ENCODE measurements at places on chromosomes 7 and 10.

DNA sequence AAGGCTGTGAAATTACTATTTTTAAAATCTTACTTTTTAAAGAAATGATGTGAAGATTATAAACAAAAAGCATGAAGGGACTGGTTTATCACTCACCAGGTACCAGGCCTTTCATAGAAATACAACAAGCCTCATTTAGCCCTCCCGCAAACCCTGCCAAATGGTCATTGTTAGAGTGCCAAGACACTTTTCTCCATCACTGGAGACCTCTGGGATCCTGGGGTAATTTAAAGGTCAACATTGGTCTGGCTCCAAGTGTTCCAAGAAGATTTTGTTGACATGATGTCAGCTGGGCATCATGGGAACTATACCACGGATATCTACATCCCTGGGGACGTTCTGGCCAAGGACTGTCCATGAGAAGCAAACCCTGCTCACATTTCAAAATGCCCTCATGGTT is 138.0 kb upstream of the FRMD4A start:
- no peak for DNase-seq

GRCh38 chr7:55531536-55531935 is 40.8 kb downstream of the VOPP1 start:
- DNase-seq = no peak

GRCh38 chr10:126516515-126516914 is 128.2 kb upstream of the ADAM12 start:
- DNase-seq = no peak

DNA sequence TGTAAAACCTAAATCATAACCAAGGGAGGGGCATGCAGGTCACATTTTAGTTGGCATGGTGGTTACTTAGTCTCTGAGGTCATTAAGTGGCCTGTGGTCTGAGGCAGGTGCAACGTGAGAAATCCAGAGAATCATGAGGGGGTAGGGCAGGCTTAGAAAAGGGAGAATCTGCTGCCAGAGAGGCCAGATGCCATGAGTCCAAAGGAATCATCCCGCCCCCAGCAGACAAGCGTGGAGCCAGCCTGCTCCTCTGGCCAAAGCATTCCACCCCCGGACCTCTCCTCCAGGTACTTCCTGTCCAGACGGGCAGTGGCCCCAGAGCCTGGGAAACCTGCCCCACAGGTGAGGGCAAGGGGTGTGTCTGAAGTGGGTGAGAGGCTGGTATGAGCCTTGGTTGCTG is 196.4 kb upstream of the ZNF32 start:
- no peak for DNase-seq

DNA sequence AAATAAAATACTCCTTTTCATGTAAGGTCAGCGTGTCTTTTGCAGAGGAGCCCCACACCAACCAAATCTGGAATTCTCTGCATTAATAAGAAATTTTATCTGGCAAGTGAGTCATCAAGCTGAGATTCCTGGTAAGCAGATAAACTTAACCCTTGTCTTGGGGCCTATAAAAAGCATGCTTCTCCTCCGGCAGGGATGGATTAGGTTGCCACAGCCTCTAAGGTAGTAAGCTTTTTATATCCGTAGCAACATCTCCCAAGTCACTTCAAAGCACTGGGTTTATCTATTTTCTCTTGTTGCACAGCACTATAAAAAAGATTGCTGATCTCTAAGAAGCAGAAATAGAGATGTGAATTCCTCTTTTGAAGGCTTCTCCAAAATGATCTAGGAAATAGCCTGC is 202.8 kb upstream of the NOBOX start:
- DNase-seq = no peak

DNA sequence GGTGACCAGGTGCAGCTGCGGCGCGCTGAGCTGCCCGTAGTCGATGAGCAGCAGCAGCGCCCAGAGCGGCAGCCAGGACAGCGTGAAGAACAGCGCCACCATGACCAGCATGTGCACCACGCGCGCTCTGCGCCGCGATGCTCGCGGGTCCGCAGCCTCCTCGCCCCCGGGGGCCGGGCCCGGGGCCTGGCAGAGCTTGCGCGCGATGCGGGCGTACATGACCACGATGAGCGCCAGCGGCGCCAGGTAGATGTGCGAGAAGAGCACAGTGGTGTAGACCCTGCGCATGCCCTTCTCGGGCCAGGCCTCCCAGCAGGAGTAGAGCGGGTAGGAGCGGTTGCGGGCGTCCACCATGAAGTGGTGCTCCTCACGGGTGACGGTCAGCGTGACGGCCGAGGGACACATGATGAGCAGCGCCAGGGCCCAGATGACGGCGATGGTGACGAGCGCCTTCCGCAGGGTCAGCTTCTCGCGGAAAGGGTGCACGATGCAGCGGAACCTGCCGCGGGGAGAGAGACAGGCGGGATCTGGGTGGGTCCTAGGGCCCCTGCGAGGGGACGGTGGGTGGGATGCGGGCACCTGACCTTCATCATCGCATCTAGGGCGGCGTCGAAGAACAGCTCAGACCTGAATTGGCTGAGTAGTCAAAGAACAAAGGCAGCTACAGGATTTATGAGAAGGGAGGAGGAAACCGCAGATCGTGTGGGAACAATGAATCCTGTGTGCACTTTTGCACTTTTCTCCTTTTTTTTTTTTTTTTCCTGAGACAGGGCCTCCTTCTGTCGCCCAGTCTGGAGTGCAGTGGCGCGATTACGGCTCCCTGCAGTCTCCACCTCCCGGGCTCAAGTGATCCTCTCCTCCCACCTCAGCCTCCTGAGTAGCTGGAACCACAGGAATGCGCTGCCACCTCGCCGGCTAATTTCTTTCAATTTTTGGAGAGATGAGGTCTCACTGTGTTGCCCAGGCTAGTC is 22.4 kb upstream of the PPA1 start:
- DNase-seq = no peak

- DNase-seq = no peak
These were observed 736.6 kb downstream of the MAGI2 start for GRCh38 chr7:78716876-78717275.

- no peak for DNase-seq
These were observed 61.3 kb downstream of the SEC61G start for GRCh38 chr7:54697659-54698186.

Data from thymus (tissue), 14 donors.